ENCODE measurements at places on chromosomes 2 and 18. TPM values are rescaled to one million over a fixed set of nuclear protein-coding genes. Genes with fewer than 3 reads are reported as not detected.

- no peaks in the 10 kb centered on the region for H3K27me3 ChIP-seq
- H3K4me1 ChIP-seq: peaks cover 10% of the 10 kb centered on the region
- DNase-seq: no peak
- no peaks in the 10 kb centered on the region for H3K36me3 ChIP-seq
These were observed 49.2 kb downstream of the CLASP1 start for GRCh38 chr2:121599963-121600651.

DNA sequence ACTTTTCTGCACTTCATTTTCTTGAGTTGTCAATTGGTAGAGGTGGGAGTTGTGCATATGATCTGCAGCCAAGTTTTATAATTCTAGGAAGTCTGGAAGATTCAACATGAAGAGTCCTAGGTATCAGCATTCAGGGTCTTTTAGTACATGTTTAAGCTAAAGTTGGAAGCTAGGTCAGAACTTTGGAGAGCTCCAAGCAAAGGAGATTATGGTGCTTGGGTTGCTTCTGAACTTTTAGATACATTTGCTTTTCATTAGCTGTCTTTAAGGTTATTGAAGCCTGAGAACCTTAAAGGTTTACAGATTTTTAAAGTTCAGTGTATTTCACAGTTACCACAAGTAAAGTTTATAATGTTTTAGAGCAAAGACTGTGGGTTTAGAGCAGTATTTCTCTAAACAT, 85.5 kb downstream of the EPC2 start:
- no peaks in the 10 kb centered on the region for H3K4me1 ChIP-seq
- no peak overlapping the region for H3K27ac ChIP-seq
- no peak for DNase-seq
- H3K27me3 ChIP-seq: no peaks in the 10 kb centered on the region
- H3K36me3 ChIP-seq: peaks cover 5% of the 10 kb centered on the region

TTR gene
- 9.6 TPM for polyA plus RNA-seq

- no peak for DNase-seq
- H3K36me3 ChIP-seq: no peaks in the 10 kb centered on the region
- H3K27me3 ChIP-seq: no peaks in the 10 kb centered on the region
- no peak overlapping the region for H3K27ac ChIP-seq
- no peaks in the 10 kb centered on the region for H3K4me1 ChIP-seq
- H3K4me3 ChIP-seq: no peak overlapping the region
These were observed 77.9 kb downstream of the TSN start for GRCh38 chr2:121833358-121833723.

VWC2L gene
- not detected for polyA plus RNA-seq

HDAC4 gene
- polyA plus RNA-seq: 11.3 TPM

TMEM247 gene
- not detected for polyA plus RNA-seq

GRCh38 chr18:25005541-25006403, 346.2 kb downstream of the ZNF521 start:
- no peaks in the 10 kb centered on the region for H3K27me3 ChIP-seq
- no peaks in the 10 kb centered on the region for H3K4me1 ChIP-seq
- peak; percentile 17 for DNase-seq
- no peaks in the 10 kb centered on the region for H3K36me3 ChIP-seq

DPP4 gene
- 52.4 TPM for polyA plus RNA-seq

All from small intestine (tissue), 16 donors.